ENCODE measurements at places on chromosomes 5 and 9.

DNA sequence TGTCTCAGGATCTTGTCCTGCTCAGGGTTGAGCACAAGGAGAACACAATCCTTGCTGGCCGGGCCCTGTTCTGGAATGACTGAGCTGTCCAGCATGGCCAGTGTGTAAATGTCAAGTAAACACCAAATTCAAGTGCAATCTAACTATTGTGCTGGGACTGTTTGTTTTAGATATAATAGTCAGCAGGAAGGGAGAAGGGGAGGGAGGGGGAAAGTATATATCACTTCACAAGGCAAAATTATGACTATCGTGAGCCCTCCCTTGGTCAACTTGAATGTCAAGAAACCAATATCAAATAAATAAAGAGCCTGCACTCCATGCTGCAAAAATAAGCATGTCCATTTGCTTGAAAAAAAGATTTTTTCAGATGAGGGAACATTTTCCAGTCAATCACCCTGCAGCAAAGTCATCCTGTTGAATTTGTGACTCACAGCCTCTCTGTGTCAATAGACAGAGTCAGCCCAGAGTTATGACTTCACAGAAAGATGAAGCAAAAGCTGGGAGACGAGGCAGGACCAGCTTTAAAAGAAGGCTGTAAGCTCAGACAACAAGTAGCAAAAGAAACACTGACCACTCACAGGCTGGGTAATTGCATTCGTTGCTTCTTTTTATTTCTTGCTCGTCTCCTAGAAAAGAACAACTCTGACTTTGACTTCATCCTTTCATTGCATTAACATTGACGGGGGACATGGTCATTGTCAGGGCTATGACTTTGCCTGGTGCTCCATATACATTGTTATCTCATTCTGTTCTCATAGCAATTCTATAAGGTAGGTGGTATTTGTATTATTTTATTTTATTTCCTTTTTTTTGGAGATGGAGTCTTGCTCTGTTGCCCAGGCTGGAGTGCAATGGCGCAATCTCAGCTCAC lies 15.3 kb upstream of the KLF4 start:
- DNase-seq: peak; percentile 87

- DNase-seq: no peak
Measured at GRCh38 chr9:136622538-136622948, 40.2 kb upstream of the EGFL7 start.

- DNase-seq: no peak
Measured at GRCh38 chr9:88951155-88951542, 40.1 kb upstream of the S1PR3 start.

GRCh38 chr9:90188656-90189055 lies 454.0 kb downstream of the DIRAS2 start:
- no peak for DNase-seq

DNA sequence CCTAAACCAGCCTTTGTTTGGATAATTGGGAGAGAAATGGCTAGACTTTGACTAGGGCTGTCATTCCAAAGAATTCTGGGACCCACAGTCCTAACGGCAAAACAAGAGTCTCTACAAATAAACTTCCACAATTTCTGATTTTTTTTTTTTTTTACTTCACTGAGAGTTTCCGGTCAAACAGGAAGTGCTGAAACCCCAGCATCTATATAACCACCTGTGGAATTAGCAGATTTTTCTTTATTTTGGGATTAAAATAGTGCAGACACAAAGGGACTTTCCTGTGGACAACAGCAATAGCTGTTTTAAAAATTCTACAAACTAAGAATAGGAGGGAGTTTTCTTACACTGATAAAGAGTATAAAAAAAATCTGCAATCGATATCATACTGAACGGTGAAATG lies 157.4 kb downstream of the ARSB start:
- no peak for DNase-seq

GRCh38 chr5:53691014-53691413 lies 130.6 kb downstream of the NDUFS4 start:
- DNase-seq: no peak

GRCh38 chr9:88013035-88013434 lies 38.7 kb upstream of the CDK20 start:
- DNase-seq: no peak

- peak; percentile 52 for DNase-seq
Measured at GRCh38 chr9:93071464-93071863, 13.0 kb downstream of the SUSD3 start.

GRCh38 chr5:116154252-116154651 lies 69.4 kb downstream of the COMMD10 start:
- no peak for DNase-seq

- peak; percentile 10 for DNase-seq
Measured at GRCh38 chr9:37618817-37619216, 26.4 kb upstream of the TOMM5 start.

Measured in choroid plexus epithelial cell (primary cell).